ENCODE measurements at places on chromosomes 6 and 20.

- DNase-seq: no peak
Observed at GRCh38 chr6:75946146-75946831, 126.2 kb downstream of the IMPG1 start.

- DNase-seq: no peak
Observed at GRCh38 chr6:8888468-8888867, 453.1 kb upstream of the SLC35B3 start.

GRCh38 chr6:155290491-155290890 lies 23.8 kb downstream of the TFB1M start:
- DNase-seq: no peak

- DNase-seq: no peak
Observed at GRCh38 chr20:42341654-42342053, 723.5 kb upstream of the CHD6 start.

GRCh38 chr6:157376706-157377230 lies 4.2 kb upstream of the ZDHHC14 start:
- DNase-seq: no peak

GRCh38 chr6:118890997-118891790 lies 2.8 kb upstream of the ASF1A start:
- DNase-seq: no peak

GRCh38 chr6:44453146-44453545 lies 65.6 kb downstream of the CDC5L start:
- DNase-seq: no peak

- no peak for DNase-seq
Observed at GRCh38 chr6:79913369-79913768, 34.0 kb downstream of the ELOVL4 start.

DNA sequence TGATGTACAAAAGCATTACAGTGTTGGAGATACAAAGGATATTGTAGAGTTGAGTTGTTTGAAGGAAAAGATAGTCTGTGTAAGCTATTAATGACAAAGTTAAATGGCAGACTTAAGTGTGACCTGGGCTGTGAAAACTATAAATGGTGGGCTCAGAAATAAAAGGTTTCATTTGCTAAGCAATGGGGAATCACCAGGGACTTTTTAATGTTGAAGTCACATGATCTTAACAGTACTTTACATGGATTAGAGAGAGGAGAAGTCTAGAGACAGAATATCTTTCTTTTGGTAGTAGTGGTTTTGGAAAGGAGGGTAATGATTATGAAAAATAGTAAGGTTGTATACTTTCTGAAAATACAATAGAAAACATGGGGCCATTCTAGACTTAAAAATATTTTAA lies 67.1 kb downstream of the SCAF8 start:
- no peak for DNase-seq

DNA sequence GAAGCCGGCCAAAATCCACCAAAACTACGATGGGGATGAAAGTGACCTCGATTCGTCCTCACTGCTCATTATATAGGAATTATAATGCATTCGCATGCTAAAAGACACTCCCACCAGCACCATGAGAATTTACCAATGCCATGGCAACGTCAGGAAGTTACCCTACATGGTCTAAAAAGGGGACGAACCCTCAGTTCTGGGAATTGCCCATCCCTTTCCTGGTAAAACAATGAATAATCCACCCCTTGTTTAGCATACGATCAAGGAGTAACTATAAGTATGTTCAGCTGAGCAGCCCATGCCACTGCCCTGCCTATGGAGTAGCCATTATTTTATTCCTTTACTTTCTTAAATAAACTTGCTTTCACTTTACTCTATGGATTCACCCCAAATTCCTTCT lies 20.1 kb upstream of the FAM110A start:
- no peak for DNase-seq

DNA sequence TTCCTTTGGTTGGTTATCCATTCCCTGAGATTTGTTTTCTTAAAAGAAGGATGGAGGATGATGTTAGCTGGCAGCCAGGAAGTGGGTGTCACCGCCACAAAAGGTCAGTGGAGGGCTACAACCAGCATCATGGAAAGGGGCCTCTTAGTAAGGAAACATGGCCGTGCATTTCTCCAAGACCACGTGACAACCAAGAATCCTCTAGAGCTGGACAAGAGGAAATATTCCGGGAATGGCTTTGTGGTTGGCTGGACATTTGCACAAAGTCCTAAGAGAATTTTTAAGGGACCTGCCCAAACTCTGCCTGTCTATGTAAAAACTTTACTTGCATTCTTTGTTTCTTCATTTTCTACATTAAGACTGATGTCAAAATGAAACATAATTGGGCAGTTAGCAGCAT lies 399.9 kb upstream of the MARCKS start:
- DNase-seq: no peak

- DNase-seq: no peak
Observed at GRCh38 chr6:152271776-152272464, 365.2 kb downstream of the SYNE1 start.

- DNase-seq: no peak
Observed at GRCh38 chr20:64050261-64051032, 1.0 kb upstream of the SOX18 start.

GRCh38 chr6:36997811-36998722 lies 7.4 kb upstream of the FGD2 start:
- no peak for DNase-seq

DNA sequence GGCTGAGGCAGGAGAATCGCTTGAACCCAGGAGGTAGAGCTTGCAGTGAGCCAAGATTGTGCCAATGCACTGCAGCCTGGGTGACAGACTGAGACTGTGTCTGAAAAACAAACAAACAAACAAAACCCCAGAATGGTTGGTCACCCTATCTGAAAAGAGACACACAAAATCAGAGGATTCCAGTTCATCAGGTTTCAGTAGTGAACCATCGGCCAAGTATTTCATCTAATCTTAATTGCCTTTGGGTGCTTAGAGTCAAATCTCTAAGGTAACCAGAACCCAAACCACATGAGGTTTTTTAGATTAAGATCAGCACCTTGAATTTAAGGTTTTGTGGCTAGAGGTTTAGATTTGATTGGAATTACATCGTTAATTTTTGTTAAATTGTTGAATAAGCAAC lies 8.3 kb upstream of the ZBTB2 start:
- DNase-seq: no peak

GRCh38 chr6:74579794-74580193 lies 626.1 kb downstream of the COL12A1 start:
- DNase-seq: no peak

DNA sequence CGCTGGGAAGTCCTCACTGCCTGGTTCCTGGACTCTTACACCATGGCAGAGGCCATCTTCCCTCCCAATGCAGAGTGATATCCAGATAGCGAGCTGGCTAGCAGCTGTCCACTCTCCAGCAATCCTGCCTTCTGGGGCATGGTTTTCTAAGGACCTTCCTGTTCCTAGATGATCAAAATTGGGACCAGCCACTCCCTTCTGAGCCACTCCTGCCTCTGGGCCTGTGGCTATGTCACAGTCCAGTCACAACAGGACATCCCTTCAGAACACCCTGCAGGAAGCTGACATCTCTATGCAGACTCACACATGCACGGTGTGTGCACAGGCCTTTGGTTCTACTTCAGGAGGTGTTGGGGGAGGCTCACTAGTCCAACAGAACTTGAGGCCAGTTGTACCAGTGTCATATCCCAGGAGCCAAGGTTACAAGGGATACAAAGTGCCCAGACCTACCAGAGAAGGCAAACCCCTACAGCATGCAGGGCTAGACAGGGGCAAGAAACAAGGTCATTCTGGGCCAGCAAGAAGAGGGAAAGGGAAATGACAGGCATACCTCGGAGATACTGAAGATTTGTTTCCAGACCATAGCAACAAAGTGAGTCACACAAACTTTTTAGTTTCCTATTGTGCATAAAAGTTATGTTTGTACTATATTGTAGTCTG lies 2.7 kb upstream of the MCCD1 start:
- no peak for DNase-seq

DNA sequence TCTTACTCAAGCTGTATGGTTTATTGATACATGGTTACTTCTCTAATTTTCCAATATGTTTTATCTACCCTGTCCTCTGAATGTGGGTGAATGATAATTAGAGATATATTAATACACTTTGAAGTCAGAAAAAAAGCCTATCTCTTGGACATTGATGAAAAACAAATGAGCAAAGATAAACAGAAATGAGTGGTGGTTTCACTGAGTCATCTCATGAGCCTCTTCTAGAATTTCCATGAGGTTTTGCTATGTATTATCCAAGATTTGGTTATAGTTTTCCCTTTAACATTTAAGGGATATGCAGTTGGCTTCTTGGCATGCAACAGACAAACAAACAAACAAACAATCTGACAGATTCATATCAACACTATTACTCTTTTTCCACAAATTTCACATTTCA lies 586.8 kb downstream of the RFPL4B start:
- DNase-seq: no peak

DNA sequence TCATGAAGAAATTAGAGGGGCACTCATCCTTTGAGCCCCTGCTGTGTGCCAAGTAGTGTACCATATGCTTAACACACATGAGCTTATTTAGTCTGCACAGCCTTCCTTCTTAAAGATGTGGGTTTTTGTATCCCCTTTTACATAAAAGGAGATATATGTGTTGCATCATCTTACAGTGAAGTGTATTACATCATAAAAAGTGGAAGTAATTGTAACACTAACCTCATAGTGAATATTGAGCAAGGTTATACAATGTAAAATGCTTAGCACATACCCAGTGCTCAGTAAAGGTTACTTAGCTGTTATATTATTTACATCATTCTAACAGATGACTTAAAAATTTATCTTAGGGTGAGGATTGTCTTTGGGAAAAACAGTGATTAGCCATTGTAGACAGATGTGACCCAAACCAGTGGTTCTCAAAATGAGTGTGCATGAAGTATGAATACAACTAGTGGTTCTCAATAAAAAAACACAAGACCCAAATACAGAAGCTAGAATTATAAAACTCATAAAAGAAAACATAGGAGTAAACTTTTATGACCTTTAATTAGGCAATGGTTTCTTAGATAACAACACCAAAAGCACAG lies 3.8 kb upstream of the PIGU start:
- no peak for DNase-seq

- DNase-seq: no peak
Observed at GRCh38 chr6:90436403-90436802, 139.8 kb upstream of the BACH2 start.

- peak; percentile 35 for DNase-seq
Observed at GRCh38 chr20:37526238-37526838, 1.3 kb downstream of the BLCAP start.

- no peak for DNase-seq
Observed at GRCh38 chr6:87408721-87409155, 966 bp downstream of the CFAP206 start.

DNA sequence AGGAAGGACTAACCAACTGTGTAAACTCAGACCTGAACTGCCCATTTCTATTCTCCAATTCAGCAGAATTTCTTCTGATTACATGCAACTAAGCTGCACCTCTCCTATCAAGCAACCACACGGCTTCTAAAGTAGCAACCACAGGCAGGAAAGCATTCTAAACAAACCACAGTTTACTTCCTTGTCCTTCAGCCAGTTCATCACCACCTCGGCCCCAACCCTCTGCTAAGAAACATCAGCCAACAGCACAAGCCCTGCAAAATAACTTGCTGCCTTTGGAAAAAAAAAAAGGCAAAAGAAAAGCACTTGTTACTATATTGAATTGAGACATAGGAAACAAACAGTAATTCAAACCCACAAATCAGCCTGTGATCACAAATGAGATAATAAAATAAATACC lies 140.3 kb downstream of the NFATC2 start:
- DNase-seq: no peak

GRCh38 chr6:46651816-46652215 lies 802 bp downstream of the CYP39A1 start:
- no peak for DNase-seq

DNA sequence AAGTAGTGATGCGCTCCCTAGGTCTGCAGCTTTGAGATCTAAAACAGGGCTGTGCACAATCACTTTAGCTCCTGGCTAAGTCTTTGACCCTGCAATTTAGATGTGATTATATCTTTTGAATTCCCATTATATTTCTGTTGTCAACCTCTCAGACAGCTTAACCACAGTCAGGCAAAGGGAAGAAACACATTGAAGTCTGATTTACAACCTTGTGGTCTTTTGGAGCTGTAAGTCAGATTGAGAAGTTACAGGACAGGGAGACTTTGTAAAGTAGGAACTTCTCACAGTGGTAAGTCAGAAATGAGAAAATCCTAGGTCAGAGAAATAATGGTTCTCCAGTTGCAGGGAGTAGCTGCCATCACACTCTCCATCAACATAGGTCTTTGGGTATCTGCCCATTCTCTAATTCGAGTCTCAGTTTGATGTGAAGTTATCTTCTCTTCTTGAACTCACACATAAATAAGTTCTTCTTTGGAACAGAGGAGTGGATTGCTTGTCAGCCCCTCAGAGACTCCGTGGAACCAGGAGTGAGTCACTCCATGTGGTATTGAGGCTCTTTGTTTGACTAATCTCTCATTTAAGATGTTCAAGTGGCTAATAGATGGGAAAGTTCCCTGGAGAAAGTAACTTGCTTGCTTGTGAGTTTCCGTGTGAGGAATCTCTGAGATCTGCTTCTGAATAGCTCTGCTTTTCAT lies 35.0 kb upstream of the SGK1 start:
- DNase-seq: no peak

- no peak for DNase-seq
Observed at GRCh38 chr6:747028-747427, 54.1 kb upstream of the EXOC2 start.

DNA sequence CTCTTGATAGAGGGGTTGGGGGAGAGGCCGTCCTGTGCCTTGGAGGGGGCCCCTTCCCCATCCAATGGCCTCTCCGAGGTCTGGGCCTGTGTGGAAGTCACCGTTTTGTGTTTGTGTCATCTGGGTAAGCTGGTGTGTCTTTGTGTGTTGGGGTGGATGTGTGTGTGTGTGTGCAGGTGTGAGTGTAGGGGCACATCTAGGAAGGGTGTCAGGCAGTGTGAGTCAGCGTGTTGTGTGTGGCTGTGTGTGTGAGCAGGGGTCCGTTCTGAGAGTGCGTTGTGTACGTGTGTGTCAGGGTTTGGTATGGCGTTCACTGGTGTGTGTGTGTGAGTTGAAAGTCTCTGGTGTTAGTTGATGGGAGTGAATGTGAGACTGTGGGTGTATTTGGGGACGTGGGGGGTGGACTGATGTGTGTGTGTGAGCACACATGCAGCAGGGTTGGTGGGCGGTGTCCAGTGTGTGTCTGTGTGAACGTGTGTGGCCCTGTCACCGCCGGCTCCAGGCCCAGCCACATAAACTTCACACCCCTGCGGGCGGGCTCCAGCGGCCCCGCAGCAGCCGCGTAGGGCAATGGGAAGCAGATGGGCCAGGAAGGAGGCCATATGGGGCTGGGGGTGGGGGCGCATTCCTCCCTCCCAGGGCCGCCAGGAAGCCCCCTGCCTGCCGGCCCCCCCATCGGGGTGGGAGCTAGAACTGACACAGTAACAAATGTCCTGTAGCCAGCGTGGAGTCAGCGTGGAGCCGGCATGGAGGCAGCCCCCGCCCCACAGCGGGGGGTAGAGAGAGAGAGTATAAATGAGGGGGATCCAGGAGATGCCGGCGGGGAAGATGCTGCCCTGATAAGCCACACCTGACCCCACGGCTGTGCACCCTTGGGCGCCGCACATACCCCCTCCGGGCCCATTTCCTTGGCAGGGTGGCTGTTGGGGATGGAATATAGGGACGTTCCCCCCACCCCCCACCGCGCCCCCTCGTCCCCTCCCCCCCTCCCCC lies 32.1 kb downstream of the SNAI1 start:
- no peak for DNase-seq
